Activated T-helper 1 cell treated with Interleukin-2 at 50 U/mL for 16 hours (primary cell): ENCODE measurements at places on chromosomes 7 and 10.

- no peak for DNase-seq
Measured at GRCh38 chr7:93051660-93052059, 66.1 kb downstream of the SAMD9 start.

- no peak for DNase-seq
Measured at GRCh38 chr7:131604841-131605279, 48.4 kb upstream of the PODXL start.

GRCh38 chr7:45456105-45456504, 118.1 kb upstream of the ADCY1 start:
- no peak for DNase-seq

DNA sequence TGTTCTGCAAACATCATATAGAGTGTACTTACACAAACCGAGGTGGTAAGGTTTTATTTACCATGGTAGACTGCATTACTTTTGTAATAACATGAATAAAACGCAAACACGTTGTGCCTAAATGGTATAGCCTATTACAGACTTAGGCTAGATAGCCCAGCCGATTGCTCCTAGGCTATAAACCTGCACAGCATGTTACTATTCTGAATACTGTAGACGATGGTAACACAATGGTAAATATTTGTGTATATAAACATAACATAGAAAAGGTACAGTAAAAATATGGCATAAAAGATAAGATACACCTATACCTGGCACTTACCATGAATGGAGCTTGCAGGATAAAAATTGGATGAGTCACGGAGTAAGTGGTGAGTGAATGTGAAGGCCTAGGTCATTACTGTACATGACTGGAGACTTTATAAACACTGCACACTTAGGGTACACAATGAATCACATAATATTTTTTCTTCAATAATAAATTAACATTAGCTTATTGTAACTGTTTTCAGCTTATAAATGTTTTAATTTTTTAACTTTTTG, 16.3 kb downstream of the AKR1D1 start:
- DNase-seq = no peak

DNA sequence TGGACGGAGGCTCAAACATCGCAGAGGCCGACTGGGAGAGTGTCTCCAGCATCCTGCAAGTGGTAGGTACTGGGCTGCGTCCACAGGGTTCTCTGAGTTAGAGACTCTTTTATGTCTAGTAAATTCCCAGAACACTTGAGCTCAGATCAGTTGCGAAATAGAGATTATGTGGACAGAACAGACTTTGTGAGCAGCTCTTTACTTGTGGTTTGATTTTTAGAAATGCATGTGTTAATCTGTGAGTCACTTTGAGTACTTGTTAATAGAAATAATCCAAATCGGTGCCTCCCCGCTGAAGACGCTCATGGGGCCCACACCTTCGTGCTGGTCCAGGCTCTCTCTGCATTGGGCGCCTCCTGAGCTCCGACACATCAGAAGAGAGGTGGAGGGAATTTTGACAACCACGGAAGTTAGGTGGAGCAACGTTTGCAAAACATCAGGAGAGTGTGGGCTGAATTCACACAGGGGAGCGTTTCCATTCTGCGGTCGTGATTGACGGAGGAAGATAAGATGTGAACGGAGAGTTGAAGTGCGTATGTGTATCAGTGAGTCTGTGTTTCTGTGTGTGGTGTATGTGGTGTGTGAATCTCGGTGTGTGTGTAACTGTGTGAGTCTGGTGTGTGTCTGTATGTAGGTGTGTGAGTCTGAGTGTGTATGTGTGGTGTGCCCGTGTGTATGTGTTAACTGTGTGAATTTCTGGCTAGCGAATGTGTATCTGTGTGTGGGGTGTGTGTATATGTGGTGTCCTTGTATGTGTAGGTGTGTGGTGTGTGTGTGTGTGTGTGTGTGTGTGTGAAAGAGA, 32.1 kb downstream of the PFKP start:
- DNase-seq = no peak

- no peak for DNase-seq
Measured at GRCh38 chr10:62380016-62380415, 5.8 kb downstream of the ZNF365 start.

DNA sequence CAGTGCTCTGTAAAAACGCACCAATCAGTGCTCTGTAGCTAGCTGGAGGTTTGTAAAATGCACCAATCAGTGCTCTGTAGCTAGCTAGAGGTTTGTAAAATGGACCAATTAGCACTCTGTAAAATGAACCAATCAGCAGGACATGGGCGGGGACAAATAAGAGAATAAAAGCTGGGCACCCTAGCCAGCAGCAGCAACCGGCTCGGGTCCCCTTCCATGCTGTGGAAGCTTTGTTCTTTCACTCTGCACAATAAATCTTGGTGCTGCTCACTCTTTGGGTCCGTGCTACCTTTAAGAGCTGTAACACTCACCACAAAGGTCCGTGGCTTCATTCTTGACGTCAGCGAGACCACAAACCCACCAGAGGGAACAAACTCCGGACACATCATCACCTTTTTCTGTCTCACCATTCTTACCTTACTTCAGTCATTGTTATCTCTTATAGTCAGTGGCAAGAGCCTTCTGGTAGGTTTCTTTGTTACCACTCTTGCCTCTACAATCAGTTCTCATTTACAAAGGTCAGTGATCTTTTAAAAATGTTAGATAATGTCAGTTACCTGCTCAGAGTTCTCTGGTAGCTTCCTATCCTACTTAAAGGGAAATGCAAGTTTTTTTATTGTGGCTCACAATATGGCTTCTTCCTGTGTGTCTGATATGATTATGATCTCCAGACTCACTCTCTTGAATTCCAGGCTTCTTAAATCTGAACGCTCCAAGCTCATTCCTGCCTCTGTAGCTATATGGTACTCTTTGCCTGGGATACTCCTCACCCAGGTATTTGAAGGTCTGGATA, 4.5 kb downstream of the STAM start:
- DNase-seq = peak; percentile 13

- DNase-seq = no peak
Measured at GRCh38 chr7:158614700-158615099, 27.1 kb upstream of the PTPRN2 start.

GRCh38 chr7:79282070-79282694, 171.3 kb downstream of the MAGI2 start:
- DNase-seq = no peak

DNA sequence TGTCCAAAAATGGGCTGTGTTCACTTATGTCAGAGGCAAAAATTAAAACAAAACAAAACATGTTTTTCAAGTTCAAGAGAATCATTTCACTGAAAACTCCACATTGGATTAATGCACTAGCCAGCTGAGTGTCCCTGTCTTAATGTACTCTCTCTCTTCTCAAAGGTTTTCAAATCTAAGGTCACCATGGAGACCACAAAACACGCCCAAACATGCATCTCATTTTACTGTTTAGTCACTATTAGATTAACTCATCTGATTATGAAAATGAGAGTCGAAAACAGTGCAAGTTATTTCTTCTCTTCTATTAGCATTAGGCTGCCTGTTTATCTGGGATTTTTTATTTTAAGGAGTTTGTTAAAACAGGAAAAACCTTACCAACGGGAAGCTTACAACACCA, 70.8 kb upstream of the ASAH2 start:
- no peak for DNase-seq

DNA sequence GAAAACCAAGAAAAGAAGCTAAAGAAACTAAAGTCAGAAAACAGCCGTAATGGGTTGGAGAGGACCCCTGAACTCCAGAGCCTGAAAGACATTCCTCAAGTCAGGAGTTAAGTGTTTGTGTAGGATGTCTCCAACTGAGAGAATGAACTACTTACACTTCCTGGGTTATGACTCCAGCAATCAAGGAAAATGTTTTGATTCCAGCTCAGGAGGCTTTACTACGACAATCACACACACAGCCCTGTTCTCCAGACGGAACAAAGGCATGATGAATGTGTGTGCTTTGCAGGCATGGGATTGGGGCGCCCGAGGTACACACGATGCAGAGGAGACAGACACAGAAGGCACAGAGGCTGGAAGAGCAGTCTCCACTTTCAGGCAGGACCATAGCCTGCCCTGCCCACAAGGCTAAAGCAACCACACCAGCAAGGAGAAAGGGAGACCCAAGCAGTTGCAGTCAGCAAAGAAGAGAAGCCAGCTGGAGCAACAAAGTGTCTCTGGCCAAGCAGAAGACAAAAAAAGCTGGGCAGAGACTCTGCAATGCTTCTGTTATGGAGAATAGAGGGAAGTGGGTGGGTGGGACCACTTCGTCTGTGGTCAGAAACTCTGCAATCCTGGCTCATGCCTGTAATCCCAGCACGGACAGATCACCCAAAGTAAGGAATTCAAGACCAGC, 89.1 kb downstream of the GRB10 start:
- no peak for DNase-seq

GRCh38 chr7:71555758-71556157, 423.8 kb downstream of the GALNT17 start:
- DNase-seq = no peak

GRCh38 chr7:110071192-110071591, 1019.7 kb upstream of the LRRN3 start:
- DNase-seq = no peak

GRCh38 chr7:91114232-91114631, 150.0 kb upstream of the FZD1 start:
- DNase-seq = no peak

DNA sequence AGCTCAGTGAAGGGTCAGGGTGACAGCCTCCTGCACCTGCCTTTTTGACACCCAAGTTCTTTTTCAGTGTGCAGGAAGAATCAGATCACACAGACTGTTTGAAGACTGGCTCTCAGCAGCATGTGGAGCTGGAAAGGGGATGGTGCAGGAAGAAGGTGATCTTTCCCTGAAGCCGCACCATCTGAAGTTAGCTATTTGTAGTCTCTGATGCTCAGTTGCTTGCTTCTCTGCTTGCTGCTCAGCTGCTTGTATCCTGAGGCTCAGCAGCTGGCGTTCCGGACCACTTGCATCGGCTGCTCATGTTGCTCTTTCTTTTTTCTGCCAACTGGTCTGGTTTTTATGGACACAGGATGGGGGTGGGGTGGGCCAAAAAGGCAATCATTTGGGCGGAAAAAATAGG, 15.8 kb upstream of the DNMBP start:
- DNase-seq = no peak

- DNase-seq = no peak
Measured at GRCh38 chr7:21338728-21339164, 89.1 kb upstream of the SP4 start.

DNA sequence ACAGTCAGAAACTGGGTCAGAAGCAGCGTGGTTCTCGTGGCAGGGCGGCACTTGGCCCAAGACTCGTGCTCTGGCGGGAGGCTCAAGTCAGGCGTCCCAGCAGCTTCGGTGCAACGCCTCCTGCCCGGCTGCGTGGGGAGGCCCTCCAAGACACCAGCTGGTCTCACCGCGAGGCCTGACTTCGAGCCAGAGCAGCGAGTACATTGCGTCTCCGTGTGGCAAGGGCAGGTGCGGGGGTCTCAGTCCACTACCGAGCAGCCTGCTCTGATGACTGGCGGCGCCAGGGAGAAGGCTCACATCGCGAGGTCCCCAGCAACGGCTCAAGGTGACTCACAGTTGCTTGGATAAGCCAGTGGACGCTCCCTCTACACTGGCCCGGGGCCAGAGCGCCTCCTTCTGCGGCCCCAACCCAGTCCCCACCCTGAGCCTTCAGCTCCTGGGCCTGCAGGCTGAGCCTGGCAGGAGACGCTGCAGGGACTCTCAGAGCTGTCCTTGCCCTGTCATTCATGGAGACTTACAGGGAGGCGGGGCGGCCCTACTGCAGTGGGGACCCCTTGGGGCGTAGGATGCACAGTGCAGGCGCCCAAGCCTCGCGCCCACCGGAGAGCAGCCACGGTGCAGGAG, 41.9 kb upstream of the PRKAR1B start:
- no peak for DNase-seq

GRCh38 chr10:27568196-27569175, 64.4 kb downstream of the RAB18 start:
- no peak for DNase-seq

DNA sequence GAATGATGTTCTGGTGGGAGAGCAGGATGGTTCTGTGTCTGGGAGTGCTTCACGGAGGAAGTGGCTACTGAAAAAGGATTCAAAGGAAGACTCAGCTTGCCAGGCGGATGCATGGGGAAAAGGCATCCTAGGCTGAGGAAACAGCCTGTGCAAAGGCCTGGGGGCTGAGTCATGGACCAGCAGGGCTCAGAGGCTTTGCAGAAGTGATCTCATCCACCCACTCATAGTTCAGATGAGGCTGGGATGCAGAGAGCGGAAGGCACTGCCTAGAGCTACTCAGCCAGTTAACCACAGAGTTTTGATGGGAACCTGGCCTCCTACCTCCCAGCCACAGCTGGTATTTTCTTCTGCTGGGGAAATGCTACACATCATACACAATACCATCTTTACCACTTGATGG, 15.8 kb upstream of the ADAMTS14 start:
- no peak for DNase-seq

DNA sequence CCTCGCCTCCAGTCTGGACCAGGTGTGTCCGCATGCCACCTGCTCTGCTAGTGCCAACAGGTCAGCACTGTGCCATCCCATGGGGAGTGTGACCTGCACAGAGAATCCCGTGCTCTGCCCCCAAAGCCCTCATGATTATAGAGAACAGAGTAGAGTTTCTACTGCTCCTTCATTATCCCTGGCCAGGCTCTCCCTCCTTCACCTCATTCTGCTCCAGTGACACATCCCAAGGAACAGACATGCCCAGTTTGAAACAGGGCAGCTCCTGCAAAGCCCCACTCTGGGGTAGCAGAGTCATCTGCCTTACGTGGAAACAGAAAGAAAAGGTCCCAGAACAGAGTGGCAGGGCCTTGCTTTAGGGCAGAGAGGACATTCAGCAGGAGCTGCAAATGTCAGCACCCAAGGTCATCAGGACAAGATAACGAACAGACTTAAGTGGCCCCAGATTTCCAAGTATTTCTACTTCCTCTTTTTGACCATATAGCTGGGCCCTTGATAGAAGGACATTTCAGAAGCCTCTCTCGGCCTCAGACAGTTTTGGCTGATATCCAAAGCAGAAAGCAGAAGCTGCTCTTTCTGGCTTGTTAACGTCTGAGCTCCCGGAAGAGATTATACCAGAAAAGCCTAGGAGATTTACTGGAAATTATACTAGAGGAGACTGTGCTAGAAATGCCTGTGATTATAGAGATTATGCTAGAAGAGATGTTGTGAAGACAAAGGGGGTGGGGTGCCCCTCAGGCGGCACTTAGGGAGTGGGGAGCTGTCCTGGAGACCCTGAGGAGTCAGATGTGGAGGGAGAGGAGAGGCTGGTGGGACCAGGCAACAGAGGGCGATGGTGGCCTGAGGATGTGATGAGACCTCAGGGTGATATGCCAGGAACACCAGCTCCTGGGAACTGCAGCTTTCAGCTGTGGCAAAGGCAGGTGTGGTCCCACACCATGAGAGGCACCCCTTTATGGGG, 12.6 kb downstream of the TMEM176B start:
- no peak for DNase-seq

DNA sequence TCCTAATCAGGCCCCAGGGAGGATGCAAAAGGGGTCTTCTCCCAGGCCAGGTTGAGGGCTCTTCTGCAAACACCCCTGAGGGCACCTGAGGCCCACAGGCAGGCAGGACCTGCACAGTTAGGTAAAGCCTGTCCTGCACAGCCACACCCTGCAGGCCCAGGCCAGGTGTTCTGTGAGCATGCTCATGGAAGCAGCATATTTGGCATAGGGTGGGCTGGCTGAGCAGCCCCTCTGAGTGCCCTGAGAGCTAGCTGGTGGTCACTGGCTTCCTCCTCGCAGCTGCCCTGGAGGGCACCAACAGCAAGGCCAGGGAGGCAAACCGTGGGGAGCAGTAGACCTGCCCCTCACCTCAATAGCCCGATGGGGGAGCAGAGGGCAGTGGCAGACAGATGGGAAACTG, 3.7 kb upstream of the RET start:
- DNase-seq = no peak
